ENCODE measurements at places on chromosomes 2 and 18. TPM values are rescaled to one million over a fixed set of nuclear protein-coding genes. Genes with fewer than 3 reads are reported as not detected.

The CD28 gene
- total RNA-seq, result not detected

The SNTG2 gene
- total RNA-seq, result 56.0 TPM

The NRBP1 gene
- 128 TPM for total RNA-seq

The TTN gene
- total RNA-seq, result 8.3 TPM

The SGPP2 gene
- total RNA-seq, result not detected

DNA sequence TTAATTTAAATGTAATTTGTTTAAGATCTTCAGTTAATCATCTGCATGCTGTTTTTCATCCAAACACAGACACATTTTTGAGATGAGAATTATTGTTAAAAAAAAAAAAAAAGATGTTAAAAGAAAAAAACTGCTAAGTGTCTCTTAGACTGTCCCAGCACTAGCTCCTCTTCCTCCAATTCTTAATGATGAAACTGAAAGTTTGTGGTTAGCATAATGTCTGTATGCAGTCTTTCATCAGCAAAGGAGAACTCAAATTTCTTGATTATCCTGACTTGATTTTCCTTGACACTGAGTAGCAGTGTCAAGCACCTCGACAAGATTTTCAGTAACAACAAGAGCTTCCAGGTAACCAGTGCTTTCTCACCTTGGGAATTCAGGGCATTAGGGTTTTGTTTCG, 274.4 kb downstream of the LRRTM1 start:
- no peak overlapping the region for H3K27ac ChIP-seq
- no peak for DNase-seq
- H3K4me1 ChIP-seq, result no peaks in the 10 kb centered on the region

GRCh38 chr2:209501579-209501978, 77.7 kb downstream of the MAP2 start:
- no peak overlapping the region for H3K27ac ChIP-seq
- H3K4me3 ChIP-seq, result no peak overlapping the region
- H3K27me3 ChIP-seq, result no peaks in the 10 kb centered on the region
- peaks cover 9% of the 10 kb centered on the region for H3K4me1 ChIP-seq
- DNase-seq, result no peak
- no peaks in the 10 kb centered on the region for H3K36me3 ChIP-seq

DNA sequence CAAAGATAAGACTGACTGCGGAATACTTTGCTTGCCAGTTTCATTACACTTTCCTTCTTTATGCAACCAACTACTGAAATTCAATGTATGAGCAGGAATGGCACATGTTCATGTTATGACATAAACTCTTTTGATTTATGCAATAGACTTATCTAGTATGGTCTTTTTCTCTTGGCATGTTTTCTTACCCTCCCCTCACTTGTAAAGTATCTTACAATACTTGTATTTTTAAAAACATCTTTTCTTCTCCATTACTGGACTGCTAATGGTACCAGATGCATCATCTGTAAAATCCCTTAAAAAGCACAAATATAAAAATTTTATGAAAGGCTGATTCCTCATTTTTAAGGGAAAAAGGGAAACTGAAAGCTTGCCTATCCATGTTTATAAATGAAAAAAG, 373.8 kb downstream of the ZEB2 start:
- no peaks in the 10 kb centered on the region for H3K36me3 ChIP-seq
- no peak overlapping the region for H3K27ac ChIP-seq
- DNase-seq, result no peak

GRCh38 chr2:138177693-138178092, 213.4 kb downstream of the HNMT start:
- H3K36me3 ChIP-seq, result no peaks in the 10 kb centered on the region
- DNase-seq, result no peak
- H3K27ac ChIP-seq, result no peak overlapping the region
- H3K4me1 ChIP-seq, result peaks cover 6% of the 10 kb centered on the region
- no peaks in the 10 kb centered on the region for H3K27me3 ChIP-seq
- H3K4me3 ChIP-seq, result no peak overlapping the region

DNA sequence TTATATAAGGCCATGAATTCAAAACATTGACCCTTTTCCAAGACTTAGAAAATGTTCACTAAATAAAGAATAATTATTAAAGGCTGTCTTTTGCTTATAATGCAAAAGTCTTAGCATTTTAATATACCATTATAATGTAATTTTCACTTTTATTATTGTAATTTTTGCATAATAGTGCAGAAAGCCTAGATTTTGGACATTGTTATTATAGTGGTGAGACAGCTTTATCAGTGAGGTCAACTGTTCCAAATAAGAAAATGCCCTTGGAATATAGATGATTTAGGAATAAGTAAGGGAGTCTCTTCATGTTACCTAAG, 56.6 kb downstream of the ATIC start:
- no peak overlapping the region for H3K27ac ChIP-seq
- H3K36me3 ChIP-seq, result peaks cover 50% of the 10 kb centered on the region
- no peaks in the 10 kb centered on the region for H3K4me1 ChIP-seq

Data from GM23338 (cell line).